ENCODE measurements at places on chromosomes 6 and 20.
A peak's percentile ranks its signal among the peaks of the same experiment; 100 is the strongest.

DNA sequence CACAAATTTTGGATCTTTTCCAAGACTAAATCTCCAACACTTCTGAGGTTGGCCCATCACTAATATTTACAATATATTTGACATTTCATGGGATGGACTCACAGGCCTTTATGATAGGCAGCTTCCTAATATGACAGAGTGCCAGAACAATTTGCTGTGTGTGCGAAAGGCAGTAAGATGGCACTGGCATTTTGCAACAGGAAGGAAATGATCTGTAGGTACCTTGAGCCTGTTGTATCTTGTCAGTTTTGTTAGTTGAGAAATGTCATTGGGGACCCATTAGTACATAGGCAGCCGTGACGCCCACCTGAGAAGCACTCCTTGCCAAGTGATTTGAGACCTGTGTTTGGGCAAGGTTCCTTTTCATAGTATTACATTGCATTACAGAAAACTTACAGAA lies 153.4 kb upstream of the HEY2 start:
- no peak for DNase-seq

- no peak for DNase-seq
Measured at GRCh38 chr20:62558779-62559178, 83.0 kb upstream of the GATA5 start.

- DNase-seq, result no peak
Measured at GRCh38 chr6:71420095-71420692, 131.6 kb downstream of the OGFRL1 start.

GRCh38 chr6:159490298-159490937 lies 202.6 kb downstream of the SOD2 start:
- no peak for DNase-seq

DNA sequence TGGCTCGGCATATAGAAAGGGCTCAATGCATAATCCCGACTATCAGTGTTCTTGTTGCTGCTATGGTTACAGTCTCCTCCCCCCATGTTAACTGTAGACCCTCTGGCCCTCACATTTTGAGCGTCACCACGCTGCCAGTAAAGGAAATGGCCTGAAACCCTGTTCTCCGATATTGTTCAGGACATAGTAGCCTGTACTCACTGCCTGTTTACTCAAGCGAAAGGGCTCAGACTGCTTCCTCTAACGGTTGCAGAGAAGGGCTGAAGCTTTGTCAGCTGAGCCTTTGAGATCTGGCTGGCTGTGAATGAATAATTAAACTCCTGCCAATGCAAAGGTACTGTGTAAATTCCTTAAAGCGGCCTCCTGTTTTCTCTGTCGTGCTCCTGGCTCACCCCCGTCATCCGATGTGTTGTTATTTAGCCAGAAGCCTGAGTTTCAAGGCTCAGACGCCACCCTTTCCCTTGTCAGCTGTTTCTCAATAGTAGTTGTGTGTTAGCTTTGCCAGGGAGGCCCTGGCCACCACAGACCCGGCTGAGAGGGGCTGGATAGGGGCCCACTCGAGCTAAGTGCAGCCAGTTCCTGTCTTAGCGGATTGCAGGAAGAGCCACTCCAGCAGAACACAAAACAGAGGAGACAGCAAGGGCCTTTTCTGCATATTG lies 31.2 kb upstream of the RALGAPA2 start:
- no peak for DNase-seq

DNA sequence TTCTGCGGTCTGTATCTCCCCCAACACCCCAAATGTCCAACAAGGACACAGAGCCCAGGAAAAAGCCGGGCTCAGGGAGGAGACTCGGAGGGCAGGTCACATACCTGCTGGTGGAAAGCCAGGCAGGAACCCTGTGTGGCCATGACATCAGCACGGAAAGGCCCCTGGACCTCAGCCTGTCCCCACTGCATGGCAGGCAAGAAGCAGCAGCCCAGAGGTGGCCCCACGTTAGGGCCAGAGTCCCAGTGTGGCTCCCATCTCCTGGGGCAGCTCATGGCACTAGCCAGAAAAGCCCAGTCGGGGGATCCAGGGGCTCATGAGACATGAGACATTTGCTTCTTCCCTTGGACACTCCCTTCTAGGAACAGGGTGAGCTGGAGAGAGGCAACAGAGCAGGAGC lies 258.7 kb downstream of the DLL1 start:
- no peak for DNase-seq

- DNase-seq, result no peak
Measured at GRCh38 chr6:158028876-158029275, 47.2 kb downstream of the SYNJ2 start.

DNA sequence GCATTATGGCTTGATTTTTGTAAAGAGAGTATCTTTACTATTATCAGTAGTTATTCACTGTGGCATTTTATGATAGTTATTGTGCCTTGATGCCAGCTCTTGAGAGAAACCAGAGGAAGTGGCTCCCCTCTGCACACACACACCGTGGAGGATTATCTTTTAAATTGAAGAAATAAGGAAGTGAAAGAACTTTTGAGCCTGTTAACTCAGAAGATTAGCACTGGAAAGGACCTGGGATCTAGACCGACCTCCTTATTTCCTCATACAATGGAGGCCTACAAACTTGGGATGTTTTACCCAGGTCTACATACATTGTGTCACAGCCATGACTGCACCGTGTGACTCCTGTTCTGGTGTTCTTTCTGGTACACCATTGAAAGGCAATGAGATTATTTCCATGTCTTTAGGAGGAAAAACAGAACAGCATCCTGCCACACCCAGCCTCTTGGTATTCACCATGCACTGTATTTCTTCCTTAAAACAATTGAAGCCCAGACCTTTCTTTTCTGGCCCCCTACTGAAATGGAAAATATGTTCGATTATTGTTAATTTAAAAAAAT lies 40.6 kb downstream of the HECA start:
- DNase-seq, result no peak

GRCh38 chr6:43899830-43900229 lies 129.8 kb downstream of the VEGFA start:
- no peak for DNase-seq

DNA sequence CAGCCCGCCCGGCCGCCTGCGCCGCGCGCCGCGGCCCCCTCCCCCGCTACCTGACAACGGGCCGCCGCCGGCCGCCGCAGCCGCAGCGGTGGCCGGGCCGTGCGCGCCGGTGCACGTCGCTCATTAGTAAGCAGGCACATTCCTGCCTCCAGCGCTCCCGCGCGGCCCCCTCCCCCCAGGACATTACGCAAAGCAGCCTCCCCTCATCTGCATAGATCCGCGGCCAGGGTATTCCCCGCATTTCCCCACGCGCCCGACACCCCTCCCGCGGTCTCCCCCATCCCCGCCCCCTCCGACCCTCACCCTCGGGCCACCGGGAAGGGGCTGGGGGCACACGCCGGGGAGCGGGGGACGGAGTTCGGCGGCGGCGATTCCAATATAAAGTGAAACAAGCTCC lies at the start of gene HIVEP2:
Gene HIVEP2, minus strand, starts transcription at position 128 of the 397 bp plus-strand sequence. CDS start 170,438 bp downstream, outside the sequence.
- peak; percentile 88 for DNase-seq

GRCh38 chr20:10253780-10254179 lies 35.1 kb downstream of the SNAP25 start:
- DNase-seq, result no peak

DNA sequence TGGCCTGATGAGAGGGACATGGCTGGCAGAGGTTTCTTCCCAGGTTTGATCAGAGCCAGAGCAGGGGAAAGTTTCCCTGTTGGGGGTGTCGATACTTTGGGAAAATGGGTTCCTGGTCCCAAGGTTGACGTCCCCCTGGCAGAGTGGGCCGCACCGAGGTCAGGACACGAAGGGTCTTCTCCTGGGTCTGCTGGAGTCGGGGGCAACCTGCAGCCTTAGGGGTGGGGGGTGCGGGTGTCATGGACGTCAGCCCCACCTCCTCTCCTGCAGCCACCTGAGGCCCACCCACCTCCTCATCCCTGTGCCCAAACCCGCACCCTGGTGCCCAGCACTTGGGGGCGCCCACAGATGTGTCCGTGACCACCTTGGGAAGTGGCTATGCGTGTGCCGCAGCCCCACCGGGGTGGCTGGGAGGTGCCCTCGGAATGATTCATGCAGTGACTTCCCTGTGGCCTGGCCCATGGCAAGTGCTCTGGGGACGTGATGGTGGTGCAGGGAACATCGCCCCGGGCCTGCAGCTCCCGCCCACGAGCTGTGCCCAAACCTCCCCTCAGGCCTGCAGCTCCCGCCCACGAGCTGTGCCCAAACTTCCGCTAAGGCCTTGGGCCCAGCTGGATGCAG lies 64.9 kb downstream of the YTHDF1 start:
- no peak for DNase-seq
